ENCODE measurements at places on chromosomes 3 and 15. TPM values are rescaled to one million over a fixed set of nuclear protein-coding genes. Genes with fewer than 3 reads are reported as not detected.

- no peak for DNase-seq
Observed at GRCh38 chr3:151372063-151372820, 12.3 kb downstream of the P2RY12 start.

DNA sequence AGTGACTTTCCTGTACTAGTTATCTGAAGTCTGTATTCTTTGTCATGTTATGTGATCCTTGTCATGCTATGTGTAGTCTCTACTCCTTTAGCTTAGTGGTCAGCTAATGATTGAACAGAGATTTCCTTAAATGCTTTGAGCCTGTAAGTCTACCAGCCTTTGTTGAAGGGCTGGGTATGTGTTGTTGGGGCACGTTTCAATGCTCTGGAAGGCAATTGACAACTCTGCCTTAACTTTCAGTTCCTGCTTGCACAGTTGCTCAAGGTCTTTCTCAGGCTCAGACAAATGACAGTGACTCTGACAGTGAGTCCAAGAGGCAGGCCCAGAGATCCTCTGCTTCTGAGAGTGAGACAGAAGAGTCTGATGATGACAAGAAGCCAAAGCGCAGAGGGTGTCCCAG lies 89.3 kb downstream of the CHD2 start:
- DNase-seq: no peak

- DNase-seq: no peak
Observed at GRCh38 chr3:172524611-172525010, 1.4 kb upstream of the TNFSF10 start.

DNA sequence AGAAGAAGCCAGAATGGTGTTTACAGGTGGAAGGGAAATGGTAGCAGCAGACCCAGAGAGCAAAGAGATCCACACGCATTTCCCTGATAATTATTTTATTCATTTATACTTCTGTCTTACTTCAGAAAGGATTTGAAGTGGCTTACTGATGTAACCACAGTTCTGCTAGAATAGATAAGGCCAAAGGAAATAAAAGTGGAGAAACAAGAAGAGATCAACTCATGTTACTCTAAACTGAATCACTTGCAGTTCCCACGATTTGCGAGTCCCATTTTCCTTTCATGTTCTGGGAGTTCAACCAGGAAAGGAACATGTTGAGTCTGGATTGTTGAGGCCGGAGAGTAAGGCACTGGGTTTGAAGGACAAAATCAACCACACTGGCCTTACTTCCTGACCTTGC lies 151.8 kb downstream of the MYRIP start:
- DNase-seq: no peak

GRCh38 chr3:194671511-194671899 lies 486 bp downstream of the LSG1 start:
- no peak for DNase-seq

DNA sequence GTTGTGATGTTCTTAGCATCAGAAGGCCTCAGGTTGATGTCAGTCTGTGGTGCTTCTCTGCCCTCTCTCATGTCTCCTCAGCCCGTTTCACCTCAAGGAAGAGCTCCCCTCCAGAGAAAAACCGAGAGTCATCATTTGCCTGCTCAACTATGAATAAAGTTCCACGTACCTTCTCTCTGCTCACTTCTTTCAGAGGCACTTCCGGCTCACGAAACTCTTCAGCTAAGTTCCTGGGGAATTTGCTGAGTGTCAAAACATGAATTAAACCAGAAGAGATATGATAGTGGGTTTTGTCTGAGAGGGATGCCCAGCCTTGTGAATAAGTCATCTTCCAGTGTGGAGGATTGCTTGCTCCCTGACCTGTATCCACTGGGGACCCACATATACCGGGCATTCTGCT lies 37.7 kb downstream of the CCR4 start:
- DNase-seq: no peak

- DNase-seq: no peak
Observed at GRCh38 chr3:69521286-69521685, 135.4 kb upstream of the FRMD4B start.

GRCh38 chr15:79562899-79563298 lies 130.8 kb downstream of the MINAR1 start:
- DNase-seq: no peak

DNA sequence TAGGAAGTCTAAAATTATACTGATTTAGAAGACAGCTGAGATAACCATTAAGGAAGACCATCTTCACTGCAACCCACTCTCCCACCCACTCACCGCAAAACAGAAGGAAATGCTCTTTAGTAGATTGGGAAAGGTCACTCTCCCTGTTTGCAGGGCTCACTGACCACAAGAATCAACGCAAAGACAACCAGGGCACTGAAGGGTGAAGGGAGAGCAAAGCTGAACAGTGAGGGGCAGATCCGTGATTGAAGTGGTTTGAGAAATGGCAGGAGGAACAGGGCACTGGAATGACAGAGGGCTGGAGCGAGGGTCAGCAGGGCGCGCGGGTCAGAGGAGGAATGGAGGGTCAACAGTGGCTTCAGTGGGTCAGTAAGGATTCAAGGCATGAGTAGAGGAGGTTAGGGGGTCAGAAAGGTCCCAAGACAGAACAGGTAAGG lies 520 bp downstream of the MESD start:
- no peak for DNase-seq

GRCh38 chr3:9837701-9838582 lies 5.9 kb downstream of the RPUSD3 start:
- DNase-seq: no peak

- no peak for DNase-seq
Observed at GRCh38 chr3:1847571-1847970, 251.1 kb upstream of the CNTN4 start.

- no peak for DNase-seq
Observed at GRCh38 chr15:56948000-56948763, 29.7 kb downstream of the TCF12 start.

- DNase-seq: no peak
Observed at GRCh38 chr3:3448468-3448867, 269.0 kb upstream of the CRBN start.

- no peak for DNase-seq
Observed at GRCh38 chr3:13801361-13802204, 78.3 kb downstream of the WNT7A start.

- no peak for DNase-seq
Observed at GRCh38 chr3:144351011-144351410, 379.4 kb downstream of the DIPK2A start.

- DNase-seq: no peak
Observed at GRCh38 chr3:155585384-155585783, 159.5 kb downstream of the PLCH1 start.

DNA sequence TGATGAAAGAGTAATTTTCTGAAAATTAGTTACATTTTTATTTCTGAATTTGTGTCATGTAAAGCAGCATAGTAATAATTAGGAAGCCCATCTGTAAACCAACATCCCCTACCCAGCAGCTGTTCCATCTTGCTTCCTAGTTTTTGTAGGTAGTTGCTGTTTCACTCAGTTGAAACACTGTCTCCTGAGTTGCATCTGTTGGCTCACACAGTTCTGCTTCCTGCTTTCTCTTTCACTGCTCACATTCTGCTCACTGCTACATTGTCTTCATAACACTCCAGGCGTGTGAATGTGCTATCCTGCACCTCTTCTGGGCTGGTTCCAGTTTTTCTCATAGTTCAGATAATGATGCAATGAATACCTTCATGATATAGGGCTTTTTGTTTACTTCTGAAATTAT lies 123.4 kb downstream of the EPHB1 start:
- DNase-seq: no peak

DNA sequence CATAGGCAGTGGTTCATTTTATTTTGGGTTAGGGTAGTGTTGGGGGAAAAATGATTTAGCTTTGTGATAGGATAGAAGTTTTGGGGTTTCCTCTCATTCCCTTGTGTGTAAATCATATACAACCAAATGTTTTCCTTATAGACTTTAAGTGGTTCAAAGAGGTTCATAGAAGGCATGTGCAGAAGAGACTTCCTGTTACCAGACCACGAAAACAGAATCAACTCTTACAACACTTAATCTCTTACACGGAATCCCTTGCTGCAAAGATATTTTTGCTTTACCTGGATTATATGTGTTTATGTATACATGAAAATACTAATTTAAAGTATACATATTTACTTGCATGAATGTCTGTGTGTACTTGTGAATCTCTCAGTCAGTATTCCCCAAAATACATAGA lies 2.9 kb downstream of the TMOD2 start:
- DNase-seq: no peak

DNA sequence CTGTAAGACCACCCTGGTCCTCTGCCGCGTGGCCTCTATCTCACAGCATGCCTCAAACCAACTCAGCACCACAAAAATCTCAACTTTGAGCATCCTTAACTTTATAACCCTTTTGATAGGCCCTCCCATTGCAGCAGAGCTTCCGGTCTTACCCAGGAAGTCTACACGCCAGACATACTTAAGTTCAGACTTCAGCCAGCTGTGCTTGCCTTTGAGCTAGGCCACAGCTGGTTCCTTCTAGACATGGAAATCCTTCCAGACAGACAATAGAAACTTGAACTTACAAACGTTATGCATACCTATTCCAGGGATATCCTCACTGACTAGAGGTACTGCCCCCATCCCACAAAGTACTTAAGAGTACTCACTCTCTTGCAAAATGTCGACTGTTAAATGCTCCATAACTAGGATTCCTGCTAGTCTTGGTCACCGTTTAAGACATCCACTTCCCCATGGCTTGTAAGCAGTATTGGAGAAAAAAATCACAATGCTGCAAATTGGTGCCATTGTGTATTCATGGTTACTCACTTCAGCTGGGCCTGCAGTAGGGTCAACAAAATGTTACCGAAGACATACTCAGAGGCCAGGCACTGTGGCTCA lies 183.5 kb downstream of the TBL1XR1 start:
- no peak for DNase-seq

DNA sequence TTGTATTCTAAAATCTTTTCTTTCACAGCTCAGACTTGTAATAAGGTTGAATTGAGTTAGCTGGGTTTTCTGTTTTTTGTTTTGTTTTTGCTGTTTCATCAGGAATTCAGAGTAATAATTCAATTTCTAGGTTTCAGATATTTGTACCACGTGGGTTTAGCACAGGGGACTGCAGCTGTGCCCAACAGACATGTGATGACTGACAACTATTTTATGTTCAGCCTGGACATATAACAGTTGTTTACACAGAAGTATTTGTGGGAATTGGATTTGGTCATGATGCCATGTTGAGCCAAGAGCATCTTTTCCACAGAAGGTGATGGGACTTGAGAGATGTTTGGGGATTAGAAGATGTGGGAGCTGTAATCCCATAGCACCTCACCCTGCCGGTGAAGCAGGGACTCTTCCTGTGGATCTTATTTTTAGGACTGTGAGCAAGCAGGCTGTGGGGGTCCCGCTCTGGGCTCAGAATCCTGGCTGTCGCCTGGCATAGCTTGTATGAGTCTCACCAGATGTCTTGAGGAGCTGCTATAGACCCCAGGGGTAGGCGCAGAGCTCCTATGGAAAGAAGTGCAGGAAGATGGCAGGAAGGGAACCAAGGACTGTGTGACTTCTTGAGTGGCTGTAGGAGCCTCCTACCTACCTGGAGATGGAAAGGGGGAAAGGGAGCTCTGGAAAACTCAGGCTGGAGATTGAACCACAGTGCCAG lies 23.7 kb downstream of the PXYLP1 start:
- no peak for DNase-seq

- DNase-seq: no peak
Observed at GRCh38 chr3:112761062-112761638, 85.5 kb downstream of the CD200R1L start.

DNA sequence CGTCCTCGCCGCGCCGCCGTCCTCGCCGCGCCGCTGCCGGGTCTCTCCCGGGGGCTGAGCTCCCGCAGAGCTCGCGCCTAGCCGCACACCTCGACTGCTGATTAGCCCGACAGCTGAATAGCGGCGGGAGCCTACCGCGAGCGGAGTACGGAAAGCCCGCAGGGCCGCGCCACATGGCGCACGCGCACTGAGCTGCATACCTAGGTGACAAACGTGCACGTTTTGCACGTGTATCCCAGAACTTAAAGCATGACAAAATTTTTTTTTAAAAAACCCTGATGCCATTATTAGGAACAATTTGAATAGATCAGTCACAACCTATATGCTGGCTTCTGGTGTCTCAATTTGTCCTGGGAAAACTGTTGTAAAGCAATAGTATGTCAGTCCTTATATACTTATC lies at the start of gene GOLGA8A:
Gene GOLGA8A, minus strand, starts transcription at position 122 of the 400 bp plus-strand sequence. CDS start 48,117 bp downstream, outside the sequence.
- DNase-seq: no peak

- DNase-seq: peak; percentile 68
Observed at GRCh38 chr3:24299806-24300626, 194.6 kb downstream of the THRB start.

GRCh38 chr15:82664021-82664420 lies 16.9 kb upstream of the CPEB1 start:
- no peak for DNase-seq

GRCh38 chr3:197356275-197356674 lies 57.9 kb upstream of the DLG1 start:
- DNase-seq: no peak

GRCh38 chr3:62587579-62588031 lies 214.3 kb upstream of the FEZF2 start:
- peak; percentile 78 for DNase-seq

- no peak for DNase-seq
Observed at GRCh38 chr15:53130943-53131342, 340.8 kb upstream of the ONECUT1 start.

- DNase-seq: no peak
Observed at GRCh38 chr15:101001796-101002195, 82.6 kb downstream of the LRRK1 start.

- no peak for DNase-seq
Observed at GRCh38 chr3:53040351-53040820, 5.5 kb downstream of the SFMBT1 start.

DNA sequence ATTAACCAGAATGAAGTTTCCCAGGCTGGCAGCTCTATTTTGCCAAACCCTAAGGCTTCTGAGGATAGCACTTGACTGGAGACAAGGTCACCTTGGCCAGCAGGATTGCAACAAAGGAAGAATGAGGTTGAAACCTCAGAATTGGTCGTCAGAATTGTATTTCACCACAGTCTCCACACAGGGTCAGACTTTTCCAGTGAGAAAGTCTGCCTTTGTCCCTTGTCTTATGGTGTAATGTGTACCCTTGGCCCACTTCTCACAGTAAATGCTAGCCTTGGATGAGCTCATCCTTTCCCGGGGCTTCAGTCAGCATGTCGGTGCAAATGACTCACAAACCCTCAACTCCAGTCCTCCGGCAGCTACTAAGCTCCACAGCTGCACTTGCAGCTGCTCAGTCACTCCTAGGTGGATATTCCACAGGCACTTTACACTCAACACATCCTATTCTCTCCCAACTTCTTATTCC lies 19.7 kb downstream of the SSR3 start:
- DNase-seq: peak; percentile 95

- no peak for DNase-seq
Observed at GRCh38 chr3:30626443-30627180, 20.2 kb downstream of the TGFBR2 start.

- no peak for DNase-seq
Observed at GRCh38 chr3:167318996-167319615, 61.0 kb downstream of the ZBBX start.

- DNase-seq: no peak
Observed at GRCh38 chr3:109772520-109772919, 435.2 kb upstream of the DPPA4 start.

Gene GOLGA8G
- polyA plus RNA-seq: not detected

Gene COL7A1
- 41.6 TPM for polyA plus RNA-seq

Gene TICRR
- 2.4 TPM for polyA plus RNA-seq

Gene IL17RE
- polyA plus RNA-seq: 2.2 TPM

Gene MB21D2
- polyA plus RNA-seq: 12.3 TPM

Gene SLC28A1
- polyA plus RNA-seq: not detected

Gene PRR20G
- polyA plus RNA-seq: not detected

Gene CLDN11
- 5.6 TPM for polyA plus RNA-seq

Gene RBM5
- polyA plus RNA-seq: 205 TPM

Gene OXTR
- 195 TPM for polyA plus RNA-seq

Gene LSMEM2
- polyA plus RNA-seq: not detected

Gene USF3
- polyA plus RNA-seq: 5.7 TPM

Gene TMEM212
- polyA plus RNA-seq: not detected

Gene AQP9
- polyA plus RNA-seq: not detected

Gene UROC1
- not detected for polyA plus RNA-seq

Gene RAD51
- 8.9 TPM for polyA plus RNA-seq

Gene ADGRG7
- polyA plus RNA-seq: not detected

Measured in BJ (cell line).